ENCODE measurements at places on chromosomes 2 and 18.

GRCh38 chr2:84493514-84493913, 22.8 kb upstream of the DNAH6 start:
- DNase-seq, result no peak

- DNase-seq, result no peak
Observed at GRCh38 chr2:206218156-206218555, 56.3 kb upstream of the ZDBF2 start.

GRCh38 chr2:1727796-1728474, 16.4 kb downstream of the PXDN start:
- DNase-seq, result no peak

DNA sequence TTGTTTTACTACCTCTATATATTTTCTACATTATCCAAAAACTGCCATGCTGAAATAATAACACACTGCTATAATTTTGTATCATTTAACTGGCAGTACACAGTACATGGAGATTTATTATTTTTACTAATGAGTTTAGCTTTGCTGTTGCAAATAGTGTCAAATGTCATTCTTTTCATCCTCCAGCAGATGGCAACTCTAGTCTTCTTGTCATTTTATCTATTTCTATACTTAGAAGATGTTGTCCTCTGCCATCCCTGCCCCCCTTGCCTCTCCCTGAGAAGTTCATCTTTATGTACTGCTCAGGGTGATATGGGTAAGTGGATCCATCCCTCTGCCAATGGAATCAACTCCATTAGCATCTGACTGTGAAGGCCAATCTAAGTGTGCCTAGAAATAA, 21.7 kb upstream of the LRRTM1 start:
- DNase-seq, result peak; percentile 60

GRCh38 chr18:8870528-8870927, 165.2 kb downstream of the MTCL1 start:
- no peak for DNase-seq

GRCh38 chr18:13726232-13726971, at the start of the genes FAM210A and RNMT:
TSS of gene FAM210A (minus strand) at chr18:13726558. CDS start at chr18:13682077, 44,481 bp downstream.
TSS of gene RNMT (plus strand) at chr18:13726673. CDS start at chr18:13731518, 4,845 bp downstream.
- DNase-seq, result peak; percentile 84

DNA sequence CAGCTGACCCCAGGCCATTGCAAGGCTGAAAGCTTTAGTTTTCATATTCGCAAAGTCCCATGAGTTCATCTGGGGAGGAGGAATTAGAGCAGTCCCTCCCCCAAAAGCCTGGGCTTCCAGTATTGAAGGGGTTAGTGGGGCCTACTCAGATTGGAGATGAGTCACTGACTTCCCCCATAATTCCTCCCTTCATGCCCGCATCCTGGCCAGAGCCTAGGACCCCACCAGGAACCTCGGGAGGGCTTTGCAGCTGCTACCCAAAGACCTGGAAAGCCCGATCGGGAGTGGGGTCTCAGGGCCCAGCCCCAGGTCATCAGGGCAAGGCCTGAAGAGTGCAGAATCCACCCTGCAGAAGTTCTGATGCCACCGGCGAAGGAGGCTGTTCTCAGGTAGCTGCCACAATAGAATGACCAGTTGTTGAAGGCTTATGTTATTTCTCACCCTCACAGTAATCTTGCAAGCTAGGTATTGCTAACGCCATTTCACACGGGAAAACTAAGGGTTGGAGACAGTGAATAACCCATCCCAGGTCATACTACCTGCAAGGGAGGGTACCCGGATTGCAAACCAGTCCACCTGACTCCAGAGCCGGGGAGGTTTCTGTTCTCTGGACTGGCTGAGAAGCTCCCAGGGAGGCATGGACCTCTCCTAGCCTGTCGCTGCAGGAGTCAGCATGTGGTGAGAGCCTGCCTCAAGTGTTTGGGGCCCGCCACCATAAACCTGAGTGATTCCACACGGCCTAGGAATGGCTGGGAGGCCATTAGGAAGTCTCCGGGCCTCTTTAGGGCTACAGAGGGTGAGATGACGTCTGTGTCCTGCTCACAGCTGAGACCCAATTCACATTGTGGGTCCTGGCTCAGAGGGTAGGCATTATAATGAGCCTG, 5.8 kb upstream of the ARID5A start:
- no peak for DNase-seq

DNA sequence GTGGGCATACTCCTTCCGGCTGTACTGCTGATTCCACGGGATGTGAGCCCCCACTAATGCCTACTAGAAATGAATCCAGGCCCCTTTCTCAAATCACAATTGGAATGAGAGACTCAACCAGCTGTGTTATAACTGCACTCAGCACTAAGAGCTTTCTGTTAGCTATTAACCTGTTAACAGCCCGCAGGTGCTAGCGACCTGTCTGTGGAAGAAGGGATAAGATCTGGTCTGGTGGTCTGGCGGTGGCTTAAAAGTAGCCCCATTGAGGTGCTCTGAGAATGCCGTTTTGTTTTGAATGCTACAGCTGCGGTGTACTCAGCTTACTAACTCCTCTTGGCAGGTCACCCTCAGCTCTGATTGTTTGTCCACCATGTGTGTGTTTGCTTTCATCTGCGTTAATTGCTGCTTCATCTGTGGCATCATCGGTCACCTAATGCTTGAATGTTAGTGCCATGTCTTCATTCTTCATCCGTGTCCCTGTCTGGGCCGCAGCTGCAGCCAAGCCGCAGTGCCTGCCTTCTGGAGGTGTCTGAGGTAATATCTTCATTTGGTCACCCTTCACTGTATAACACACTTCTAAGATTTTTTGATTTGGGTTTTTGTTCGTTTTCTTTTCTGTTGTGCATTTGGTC, 16.3 kb downstream of the RAB12 start:
- no peak for DNase-seq

DNA sequence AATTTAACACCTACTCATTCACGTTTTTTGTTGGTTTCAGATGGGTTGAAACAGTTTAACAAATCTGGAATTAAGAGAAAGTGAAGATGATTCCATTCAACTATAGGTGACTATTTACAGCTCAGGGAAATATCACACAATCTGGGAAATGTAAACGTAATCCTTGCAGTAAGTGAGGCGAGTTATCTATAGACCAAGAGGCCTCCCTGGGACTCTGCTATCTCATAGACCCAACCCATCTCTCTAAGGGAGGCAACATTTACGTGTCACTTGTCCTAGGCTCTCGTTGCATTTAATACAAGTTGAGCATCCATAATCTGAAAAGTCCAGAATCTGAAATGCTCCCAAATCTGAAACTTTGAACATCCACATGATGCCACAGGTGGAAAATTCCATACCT, 2.0 kb upstream of the MOB4 start:
- DNase-seq, result no peak

GRCh38 chr2:25378731-25379490, 37.2 kb upstream of the DNMT3A start:
- no peak for DNase-seq

Data from NCI-H1930 (cell line).